ENCODE measurements at places on chromosomes 7 and 10. TPM values are rescaled to one million over a fixed set of nuclear protein-coding genes. Genes with fewer than 3 reads are reported as not detected.

Gene ANKRD61
- total RNA-seq: 0.35 TPM

Gene ADCY1
- total RNA-seq: 1.6 TPM

Gene VIPR2
- not detected for total RNA-seq

Gene DDC
- not detected for total RNA-seq

Gene ENKUR
- 0.30 TPM for total RNA-seq

DNA sequence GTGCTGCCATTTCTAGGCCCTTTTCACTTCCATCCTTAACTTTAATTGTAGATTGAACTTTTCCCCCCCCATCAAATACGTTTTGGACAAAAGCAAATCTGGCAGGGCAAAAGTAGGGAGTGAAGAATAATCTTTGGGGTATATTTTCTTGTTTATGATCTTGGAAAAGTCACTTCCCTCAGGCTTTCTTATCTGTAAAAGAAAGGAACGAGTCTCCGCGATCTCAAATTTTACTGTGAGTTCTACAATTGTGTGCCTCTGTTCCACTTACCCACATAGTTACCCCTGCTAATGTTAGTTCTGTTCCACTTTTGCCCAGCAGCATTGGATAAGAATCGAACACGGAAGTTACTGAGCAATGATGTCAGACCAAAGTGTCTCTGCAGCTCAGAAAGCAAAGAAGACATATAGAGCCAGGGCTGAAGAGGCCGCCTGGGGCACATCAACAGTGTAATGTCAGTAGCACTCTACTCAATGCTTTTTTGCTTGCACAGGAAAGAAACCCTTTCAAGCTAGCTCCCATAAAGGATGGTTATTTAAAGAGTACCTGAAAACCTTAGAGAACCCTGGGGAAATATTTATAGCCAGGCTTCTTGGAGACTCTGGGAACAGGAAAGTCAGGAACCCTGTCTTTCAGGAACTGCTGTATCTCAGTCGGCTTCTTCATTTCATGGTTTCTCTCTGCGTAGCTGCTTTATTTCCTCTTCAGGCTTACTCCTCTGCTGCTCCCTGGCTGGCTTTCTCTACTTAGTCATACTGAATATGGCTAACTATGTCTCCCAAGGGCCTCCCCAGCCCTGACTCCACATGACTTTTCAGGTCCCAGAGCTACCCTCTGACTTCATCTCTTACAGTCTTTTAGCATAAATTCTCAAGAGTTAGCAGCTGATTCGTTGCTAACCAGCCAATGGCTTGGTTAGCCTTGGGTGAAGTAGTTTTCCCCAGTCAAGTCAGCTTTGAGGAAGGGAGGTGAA is 123.7 kb upstream of the FAM3C start:
- no peak for DNase-seq

DNA sequence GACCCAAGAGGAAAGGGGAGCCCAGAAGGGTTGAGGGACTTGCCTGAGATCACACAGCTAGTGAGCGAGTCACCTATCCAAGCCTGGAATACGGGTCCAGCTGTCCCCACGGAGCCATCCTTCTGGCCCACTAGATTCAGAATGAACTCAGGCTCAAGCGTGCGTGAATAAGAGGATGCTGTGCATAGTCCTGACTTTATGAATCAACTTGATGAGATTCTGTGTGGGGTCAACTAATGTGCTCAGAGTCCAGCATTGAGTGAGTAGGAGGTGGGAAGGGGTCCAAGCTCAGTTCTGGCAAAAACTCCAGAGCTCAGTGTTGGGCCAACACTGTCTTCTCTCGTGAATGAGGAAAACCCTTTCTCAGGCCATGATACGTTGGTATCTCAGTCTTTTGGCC is 41.4 kb downstream of the CAMK1D start:
- DNase-seq: no peak

GRCh38 chr10:27569946-27570345 is 65.8 kb downstream of the RAB18 start:
- DNase-seq: no peak

- no peak for DNase-seq
These were observed 340.7 kb upstream of the AUTS2 start for GRCh38 chr7:69257592-69257991.

- DNase-seq: no peak
These were observed 923 bp upstream of the CREB3L2 start for GRCh38 chr7:138002828-138003189.

DNA sequence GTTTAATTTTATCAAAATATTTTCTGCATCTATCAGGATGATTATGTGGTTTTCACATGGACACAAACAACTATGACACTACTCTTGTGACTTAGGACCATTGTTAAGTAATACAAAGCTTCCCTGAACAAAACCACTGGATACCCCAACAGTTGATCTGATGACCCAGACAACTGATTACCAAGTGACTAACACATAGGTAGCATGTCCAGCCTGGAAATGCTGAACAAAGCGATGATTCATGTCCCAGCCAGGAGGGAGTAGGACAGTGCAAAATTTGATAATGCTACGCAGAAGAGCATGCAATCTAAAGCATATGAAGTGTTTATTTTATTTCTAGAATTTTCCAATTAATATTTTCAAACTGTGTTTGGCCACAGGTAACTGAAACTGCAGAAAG is 8.9 kb upstream of the PNLIP start:
- DNase-seq: no peak

Measured in endothelial cell of umbilical vein (primary cell).